Transverse colon (tissue), 4 donors: ENCODE measurements at places on chromosomes 3 and 15.
A peak's percentile ranks its signal among the peaks of the same experiment; 100 is the strongest.

GRCh38 chr3:72380193-72380592 lies 468.1 kb downstream of the SHQ1 start:
- no peak for DNase-seq

- DNase-seq: no peak
These were observed 66.2 kb upstream of the UBE2E1 start for GRCh38 chr3:23739536-23739935.

GRCh38 chr3:126959921-126960603 lies 22.9 kb upstream of the PLXNA1 start:
- DNase-seq: no peak

GRCh38 chr3:187630404-187630803 lies 39.8 kb downstream of the SST start:
- no peak for DNase-seq

- no peak for DNase-seq
These were observed 65.0 kb downstream of the CCNL1 start for GRCh38 chr3:157094751-157095480.

DNA sequence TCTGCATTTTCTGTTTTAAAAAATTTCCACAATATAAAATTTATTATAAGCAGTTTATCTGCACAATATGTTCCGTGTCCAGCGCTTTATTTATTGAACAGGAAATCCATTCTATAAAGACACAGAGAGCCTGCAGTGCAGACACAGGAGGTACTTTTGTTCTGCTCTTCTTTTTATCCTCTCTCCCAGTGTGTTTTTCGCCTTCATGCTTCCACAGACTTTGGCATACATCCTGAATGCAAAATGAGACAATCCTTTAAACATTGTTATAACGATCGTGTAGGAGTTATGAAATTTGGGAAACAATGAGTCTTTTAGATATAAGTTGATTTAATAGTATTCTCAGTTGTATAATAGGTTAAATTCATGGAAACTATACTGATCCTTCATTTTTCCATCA lies 749.2 kb downstream of the NAALADL2 start:
- no peak for DNase-seq

DNA sequence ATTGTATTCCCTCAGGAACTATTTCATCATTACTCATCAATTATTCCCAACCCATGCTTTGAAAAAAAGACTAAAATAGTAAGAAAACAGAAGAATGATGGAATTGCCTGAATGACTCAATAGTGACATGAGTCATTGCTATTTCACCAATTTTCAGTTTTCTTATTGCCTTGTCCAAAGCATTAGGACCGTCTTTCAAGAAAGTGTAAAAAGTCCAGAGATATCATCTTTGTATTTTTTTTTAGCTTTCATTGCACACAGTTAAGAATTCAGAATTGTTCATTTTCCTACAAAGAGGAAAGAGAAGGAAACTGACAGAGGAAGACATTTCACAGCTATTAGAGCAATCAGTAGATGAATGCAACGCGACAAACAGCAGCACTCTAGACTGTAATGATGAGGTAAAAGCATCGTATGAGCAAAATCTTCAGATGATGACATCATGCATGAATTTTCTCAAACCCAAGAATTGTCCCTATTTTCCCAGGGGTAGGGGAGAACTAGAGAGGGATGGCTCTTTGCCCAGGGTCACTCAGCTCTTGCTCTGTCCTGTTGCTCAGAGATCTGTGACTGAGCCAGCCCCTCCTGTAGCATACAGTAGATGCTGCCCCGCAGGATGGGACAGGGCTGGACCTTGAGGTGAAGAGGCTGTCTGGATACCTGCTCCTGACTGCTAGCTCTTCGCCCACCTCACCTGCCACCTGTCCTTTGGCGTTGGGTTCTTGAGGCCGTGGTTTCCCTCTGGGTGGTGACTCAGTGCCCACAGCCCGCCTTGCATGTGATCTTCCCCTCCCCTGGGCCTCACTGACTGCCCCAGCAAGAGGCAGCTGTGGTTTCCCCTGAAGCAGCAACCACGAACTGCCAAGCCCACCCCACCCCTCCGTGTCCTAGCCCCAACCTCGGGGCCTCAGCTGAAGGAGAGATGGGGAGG lies 84.8 kb downstream of the PPCDC start:
- peak; percentile 70 for DNase-seq

DNA sequence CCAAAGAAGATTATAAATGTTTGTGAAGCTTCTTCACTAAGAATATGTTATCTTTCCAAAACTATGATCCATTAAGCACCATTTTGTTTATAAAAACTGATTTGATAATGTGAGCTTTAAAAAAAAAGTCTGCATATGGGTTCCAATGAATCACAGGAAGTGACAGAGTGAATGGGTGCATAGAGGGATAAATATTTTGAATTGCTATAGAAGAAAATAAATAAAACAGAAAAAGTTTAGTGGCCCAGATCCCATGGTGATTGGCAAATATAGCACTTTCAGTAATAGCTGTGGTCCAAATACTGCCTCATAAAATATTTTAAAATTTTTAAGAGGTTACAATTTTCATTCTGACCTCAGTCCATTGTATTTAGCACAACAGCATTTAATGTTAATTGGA lies 19.2 kb downstream of the CPA3 start:
- DNase-seq: no peak

GRCh38 chr3:14543446-14543845 lies 3.3 kb upstream of the GRIP2 start:
- no peak for DNase-seq

DNA sequence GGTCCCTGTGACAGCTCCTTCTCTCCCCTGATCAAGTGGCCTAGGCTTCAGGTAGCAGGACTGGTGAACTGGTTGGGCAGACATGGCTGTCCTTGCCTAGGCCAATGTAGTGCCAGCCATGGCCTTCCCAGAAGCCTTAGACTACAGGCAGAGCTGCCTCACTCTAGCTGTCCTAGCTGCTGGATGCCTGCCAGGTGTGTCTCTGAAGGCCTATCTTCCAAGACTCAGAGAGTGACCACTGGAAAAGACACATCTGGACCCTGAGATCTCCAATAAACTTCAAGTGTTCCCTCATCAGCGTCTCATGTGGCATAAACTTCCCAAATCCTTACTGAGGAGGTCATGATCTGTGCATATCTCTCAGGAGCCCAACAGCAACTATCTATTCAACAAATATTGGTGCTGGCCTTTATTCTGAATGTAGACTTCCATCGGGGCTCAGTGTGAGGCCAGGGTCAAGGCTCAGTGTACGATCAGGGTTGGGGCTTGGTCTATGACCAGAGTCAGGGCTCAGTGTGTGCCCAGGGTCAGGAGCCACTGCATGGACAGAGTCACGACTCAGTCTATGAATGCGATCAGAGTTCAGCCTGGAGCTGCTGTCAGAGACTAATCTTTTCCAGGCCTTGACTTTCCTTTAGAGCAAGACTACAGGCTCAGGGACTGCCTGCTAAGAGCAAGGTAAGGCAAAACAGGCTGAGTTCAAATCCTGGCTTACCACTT lies 36.5 kb upstream of the INSYN1 start:
- no peak for DNase-seq

- DNase-seq: no peak
These were observed 55.8 kb downstream of the TBC1D5 start for GRCh38 chr3:17686613-17687012.

DNA sequence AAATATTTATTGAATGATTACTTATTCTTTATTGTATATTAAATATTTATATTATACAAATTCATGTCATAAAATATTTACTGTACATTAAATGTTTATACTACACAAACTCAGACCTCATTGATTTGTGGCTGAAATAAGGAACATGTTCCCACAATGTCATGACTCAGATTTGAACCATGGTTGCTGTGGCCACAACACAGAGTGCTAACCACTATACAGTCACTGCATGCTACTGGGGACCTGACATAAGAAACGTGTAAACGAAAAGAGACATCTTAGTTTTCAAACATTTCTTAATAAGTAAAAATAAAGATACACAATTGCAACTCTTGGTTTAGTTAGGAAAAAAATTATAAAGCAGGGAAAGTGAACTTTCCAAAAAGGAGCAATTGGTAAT lies 99.1 kb upstream of the AGTR1 start:
- no peak for DNase-seq

- DNase-seq: no peak
These were observed 854.4 kb downstream of the SQOR start for GRCh38 chr15:46489276-46489675.

DNA sequence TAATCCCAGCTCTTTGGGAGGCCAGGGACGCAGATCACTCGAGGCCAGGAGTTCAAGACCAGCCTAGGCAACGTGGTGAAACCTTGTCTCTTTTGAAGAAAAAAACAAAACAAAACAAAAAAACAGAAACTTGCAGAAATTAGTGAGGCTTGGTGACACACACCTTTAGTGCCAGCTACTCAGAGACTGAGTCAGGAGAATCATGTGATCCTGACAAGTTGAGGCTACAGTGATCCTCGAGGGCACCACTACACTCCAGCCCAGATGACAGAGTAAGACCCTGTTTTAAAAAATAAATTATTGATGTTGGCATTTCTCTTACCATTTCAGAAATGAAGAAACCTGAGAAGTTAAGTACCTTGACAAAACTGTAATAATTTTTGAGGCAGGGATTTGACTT lies 44.6 kb upstream of the CCNB2 start:
- no peak for DNase-seq

DNA sequence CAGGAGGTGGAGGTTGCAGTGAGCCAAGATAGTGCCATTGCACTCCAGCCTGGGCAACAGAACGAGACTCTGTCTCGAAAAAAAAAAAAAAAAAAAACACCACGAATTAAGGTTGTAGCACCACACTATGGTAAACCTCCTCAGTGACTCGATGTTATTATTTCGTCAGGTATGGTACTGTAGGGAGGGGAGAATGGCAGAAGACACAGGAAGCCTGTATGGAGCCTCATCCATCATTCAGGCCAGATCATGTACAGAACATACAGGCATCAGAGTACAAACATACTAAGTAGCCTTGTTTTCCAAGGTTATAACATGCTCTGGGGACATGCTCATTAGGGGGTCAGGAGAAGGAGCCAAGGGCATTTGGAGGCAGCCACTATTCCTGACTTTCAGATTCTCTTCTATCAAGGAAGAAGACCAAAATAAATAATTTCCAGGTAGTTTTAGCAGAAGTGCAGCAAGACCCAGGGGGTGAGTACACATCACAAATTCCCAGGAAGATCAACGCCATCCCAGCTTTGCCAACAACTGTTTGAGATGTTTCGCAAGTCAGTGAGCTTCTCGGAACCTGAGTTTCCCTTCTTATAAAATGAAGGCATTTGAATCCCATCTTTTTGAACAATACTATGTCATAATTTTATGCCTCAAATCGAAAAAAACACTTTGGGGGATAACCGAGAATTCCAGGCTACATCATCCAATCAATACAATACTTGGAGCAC lies 79.8 kb downstream of the FOXP1 start:
- DNase-seq: no peak

DNA sequence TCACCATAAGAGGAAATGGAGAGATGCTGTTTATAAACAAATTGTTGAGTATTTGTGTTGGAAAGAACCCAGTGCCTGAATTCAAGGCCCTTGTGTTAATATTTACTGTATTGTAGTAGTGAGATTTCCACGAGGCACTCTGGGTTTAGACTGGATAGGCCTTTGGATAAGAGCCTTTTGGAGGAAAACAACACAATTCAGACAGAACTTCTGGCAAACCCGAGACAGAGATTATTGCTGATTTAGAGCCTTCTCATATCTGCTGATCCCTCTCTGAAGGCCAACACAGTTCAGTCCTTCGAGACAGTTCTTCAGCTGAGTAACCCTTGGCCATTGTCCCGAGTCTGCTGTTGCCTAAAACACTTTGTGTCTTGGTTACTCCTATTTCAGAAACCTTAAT lies 55.7 kb downstream of the LMCD1 start:
- DNase-seq: peak; percentile 22

- DNase-seq: no peak
These were observed 3.0 kb upstream of the ZNF280D start for GRCh38 chr15:56736308-56736707.

DNA sequence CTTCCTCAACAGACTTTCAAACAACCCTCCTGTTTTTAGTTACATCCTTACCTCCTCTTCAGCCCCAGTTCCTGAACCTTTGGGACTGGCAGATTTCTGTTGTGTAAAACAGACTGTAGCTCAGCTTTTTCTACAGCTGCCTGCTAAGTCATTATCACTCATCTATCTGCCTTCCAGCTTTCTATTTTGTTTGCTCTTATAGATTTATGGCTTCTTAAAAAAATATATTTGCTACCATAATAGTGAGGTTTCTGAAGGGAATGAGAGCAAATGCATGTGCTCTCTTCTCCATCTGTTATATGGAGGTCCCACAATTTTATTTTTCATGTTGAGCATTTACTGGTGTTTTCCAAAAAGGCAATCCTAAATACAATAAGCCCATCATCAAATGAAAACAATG lies 18.2 kb upstream of the GJD2 start:
- DNase-seq: no peak

- DNase-seq: no peak
These were observed 57.0 kb upstream of the NR2F2 start for GRCh38 chr15:96273317-96274086.

DNA sequence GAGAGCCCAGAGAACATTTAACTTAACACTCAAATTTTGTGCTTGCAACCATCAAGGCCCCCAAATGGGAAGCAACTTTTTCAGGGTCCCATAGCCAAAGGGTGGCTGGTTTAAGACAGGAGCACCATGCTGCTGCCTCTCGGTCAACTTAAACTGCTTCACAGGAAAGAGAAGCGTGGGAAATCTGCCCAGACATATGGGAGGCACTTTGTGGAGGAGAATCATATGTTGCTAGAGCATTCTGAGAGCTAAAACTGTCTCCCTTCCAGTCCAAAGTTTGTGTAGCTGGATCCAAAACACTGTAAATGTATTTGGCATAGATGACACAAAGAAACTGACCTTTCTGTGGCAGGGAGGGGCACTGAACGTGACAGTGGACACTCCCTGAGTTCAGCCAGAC lies 305.9 kb upstream of the RORA start:
- DNase-seq: no peak

- no peak for DNase-seq
These were observed 36.5 kb downstream of the TGFBR2 start for GRCh38 chr3:30642849-30643361.

DNA sequence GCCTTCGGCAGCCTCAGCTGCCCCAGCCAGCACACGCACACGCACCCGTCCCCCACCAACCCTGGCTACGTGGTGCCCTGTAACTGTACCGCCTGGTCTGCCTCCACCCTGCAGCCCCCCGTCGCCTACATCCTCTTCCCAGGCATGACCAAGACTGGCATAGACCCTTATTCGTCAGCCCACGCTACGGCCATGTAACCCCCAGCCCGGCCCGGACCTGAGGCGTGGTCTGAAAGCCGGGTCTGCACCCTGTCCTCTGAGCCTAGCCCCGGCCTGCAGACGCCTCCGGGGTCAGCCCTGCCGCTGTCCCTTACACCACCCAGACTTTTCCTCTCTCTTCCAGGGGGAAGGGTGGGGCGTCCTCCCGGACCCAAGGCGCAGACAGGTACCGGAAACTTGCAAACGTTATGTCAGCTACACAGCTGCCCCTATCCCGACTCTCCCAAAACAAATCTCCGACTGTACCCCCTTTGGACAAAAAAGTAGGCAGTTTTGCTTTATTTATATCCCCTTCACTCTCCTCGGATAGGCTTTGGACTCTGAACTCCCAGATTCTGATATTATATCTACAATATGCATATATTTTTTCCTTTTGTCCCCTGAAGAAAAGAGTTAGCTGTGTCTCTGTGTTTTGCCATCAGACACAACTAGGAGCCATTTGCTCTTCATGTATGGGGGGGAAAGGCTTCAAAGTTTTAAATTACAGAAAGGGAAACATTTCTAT lies 1.4 kb downstream of the SOX14 start:
- DNase-seq: no peak

GRCh38 chr3:105431200-105431599 lies 64.5 kb downstream of the ALCAM start:
- DNase-seq: no peak

- no peak for DNase-seq
These were observed 799.3 kb downstream of the DIPK2A start for GRCh38 chr3:144770915-144771351.
